ENCODE measurements at places on chromosomes 6 and 20.

GRCh38 chr6:91352878-91353277, 766.0 kb upstream of the MAP3K7 start:
- DNase-seq: no peak

DNA sequence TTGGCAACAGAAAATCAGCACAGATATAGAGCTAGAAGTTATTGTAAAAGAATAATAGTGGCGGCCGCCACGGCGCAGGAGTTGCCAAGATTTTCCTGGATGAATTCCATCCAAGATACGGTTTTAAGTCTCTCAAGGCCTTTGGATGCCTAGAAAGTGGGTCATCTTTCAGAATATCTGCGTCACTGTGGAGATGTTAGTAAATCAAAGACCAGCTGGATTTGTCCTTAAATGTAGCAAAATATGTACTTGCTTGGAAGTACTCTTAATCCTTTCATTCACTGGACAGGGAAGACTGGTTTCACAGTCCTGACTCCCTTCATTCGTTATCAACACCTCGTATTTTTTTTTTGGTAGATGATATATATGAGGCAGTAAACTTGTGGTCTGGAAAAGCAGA, 83.0 kb downstream of the SLC22A3 start:
- DNase-seq: no peak

DNA sequence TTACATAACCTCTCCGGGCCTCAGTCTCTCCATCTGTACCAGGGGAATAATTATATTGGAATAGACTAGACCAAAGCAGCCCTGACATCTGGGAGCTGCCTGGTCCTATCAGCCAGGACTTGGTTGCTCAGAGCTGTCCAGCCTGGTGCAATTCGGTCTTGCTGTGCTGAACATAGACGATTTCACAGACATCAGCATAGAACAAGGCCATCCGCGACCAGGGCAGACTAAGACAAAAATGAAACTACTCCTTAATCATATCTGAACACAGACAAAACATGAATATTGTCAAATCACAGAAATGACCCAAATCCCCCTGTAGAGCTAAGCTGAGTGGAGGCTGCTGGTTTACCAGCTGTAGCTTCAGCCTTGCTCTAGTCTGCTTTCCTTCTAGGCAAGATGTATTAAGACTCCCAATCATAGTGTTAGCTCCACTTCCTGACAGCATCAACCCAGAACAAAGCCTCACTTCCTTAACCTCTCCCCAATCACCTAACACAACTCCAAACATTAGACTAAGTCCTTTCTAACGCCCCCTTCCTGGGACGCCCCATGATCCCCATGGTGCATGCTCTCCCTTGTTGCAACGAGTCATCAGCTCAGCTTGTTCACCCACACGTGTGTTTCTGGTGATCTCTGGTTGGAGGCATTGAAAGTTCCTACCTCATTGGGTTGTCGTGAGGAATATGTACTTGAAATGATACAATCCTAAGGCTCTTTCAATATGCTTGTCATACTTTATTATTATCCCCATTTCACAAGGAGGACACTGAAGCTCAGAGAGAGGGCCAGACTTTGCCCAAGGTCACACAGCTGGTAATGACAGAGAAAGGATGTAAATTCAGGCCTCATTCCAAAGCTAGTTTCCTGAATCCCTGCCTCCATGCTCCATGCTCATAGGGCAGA, 3.5 kb upstream of the MAPK13 start:
- DNase-seq: no peak

- no peak for DNase-seq
These were observed 36.7 kb downstream of the HUS1B start for GRCh38 chr6:620166-620565.

DNA sequence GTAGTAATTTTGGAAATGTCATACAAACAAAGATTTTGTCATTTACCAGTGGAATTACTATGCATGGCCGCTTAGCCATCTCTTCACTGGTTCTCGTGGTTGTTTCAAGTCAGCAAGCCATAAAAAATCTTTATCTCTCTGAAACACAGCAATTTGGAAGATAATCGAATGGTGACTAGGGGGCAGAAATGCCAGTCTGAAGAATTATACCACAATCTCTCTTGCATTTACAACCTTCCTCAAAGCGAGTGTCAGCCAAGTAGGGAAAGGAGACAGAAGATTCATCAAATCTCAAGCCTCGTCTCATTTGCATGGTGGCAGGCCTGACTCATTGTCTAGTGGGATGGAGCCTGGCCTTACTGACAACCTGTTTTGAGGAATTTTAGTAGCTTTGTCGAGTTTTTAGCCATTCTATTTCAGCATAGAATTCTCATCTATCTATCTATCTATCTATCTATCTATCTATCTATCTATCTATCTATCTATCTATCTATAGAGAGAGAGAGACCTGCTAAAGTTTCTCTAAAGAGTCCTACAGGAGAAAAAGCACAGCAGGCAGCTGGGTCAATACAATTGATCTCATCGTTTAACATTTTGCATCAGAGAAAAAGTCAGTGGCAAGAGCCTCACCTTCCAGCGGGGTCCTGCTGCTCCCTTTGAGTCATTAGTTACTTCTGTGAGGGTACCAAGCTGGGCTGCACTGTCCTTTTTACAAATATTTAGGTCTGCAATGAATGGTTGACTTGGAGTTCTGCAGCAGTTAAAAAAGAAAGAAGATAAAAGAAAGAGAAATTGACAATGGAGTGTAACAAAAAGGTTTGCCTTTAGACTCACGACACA, 572.8 kb downstream of the TFAP2A start:
- DNase-seq: no peak

DNA sequence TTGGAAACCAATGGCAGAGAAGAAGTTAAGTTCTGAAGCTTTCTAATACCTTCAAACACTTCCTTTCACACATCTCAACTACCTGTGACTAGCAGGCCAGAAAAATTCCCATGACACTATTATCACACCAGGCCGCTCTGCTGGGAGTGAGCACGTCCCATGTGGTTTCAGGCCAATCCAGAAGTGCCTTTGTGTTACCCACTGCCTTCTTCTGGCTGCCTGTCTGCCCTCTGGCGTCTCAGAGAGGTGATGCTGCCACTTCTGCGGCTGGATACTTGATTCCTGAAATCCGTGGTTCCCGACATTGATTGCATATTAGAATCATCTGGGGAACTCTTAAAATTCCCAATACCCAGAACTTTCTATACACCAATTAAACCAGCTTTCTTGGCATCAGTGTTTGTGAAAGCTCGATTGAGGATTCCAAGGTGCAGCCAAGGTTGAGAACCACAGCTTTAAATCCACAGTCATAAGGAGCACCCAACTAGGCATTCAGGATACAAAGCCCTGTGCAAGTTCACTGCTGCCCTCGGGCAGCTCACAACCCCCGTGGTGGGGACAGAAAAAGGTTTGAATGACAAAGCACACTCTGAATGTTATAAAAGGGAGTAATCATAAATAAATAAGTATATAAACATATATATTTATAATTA, 65.6 kb downstream of the STMND1 start:
- DNase-seq: peak; percentile 25

GRCh38 chr6:112044856-112045255, 9.0 kb upstream of the CCN6 start:
- DNase-seq: no peak

DNA sequence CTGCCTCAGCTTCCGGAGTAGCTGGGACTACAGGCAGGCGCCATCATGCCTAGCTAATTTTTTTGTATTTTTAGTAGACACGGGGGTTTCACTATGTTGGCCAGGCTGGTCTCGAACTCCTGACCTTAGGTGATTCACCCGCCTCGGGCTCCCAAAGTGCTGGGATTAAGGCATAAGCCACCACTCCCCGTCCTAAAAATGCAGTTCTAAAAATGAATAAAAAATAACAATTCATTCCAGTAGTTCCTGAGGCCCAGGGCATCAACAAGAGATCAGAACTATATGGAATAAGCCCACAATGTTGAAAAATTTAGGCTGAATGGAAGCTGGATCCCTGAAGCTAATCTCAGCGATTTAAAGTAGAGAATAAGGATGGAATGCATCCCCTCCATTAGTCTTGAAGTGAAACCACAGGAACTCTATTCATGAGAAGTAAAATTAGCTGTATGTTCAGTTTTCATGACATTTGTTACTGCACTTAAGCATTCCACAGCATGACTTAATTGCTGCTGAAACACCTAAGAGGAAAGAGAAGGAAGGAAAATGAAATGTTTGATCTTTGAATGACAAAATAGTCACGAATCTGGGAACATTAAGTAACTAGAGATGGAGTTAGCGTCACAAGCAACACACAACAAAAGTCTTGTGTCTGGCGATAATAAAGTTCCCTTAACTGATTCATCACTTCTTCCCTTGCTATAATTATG, 80.4 kb upstream of the RIPOR2 start:
- no peak for DNase-seq

- no peak for DNase-seq
These were observed 184.1 kb downstream of the MBOAT1 start for GRCh38 chr6:20028143-20028542.

DNA sequence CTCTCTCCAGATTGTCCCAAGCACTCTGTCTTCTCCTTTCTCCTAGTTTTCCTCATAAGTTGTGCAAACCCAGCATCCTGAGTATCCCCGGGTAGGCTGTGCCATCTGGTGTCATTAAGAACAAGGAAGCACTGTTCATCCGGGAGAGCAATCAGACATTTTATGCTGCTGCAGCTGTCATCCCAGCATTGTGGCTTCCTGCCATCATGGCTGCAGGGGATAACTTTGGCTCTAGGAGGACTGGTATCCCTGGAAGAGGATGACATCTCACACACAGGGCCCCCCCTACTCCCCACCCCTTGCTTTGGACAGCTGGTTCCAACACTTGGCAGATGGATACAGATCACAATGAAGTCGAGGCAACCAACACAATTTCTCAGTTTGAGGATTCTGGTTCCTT, 1195.1 kb upstream of the MAP3K7 start:
- DNase-seq: peak; percentile 49

- DNase-seq: no peak
These were observed 19.5 kb upstream of the FAM8A1 start for GRCh38 chr6:17580518-17581048.

DNA sequence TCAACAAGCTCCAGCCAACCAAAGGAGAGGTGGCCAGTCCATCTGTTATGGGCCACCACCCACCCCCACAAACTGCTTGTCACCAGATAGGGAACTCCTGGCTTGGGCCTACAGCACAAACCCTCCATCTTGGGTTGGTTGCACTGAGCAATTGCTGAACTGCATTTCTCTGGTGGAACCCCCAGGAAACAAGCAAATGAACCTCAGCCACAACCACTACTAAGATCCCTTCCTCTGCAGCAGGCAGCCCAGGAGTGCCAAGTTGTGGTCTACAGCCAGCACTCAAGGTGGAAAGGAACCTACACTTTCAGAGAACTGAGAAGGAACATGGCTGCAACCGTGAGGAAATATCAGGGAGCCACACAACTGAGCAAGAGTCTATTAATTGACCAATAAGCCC, 171.6 kb downstream of the TMEM200A start:
- DNase-seq: no peak

- no peak for DNase-seq
These were observed 1015.1 kb downstream of the EPHA7 start for GRCh38 chr6:92404281-92404680.

DNA sequence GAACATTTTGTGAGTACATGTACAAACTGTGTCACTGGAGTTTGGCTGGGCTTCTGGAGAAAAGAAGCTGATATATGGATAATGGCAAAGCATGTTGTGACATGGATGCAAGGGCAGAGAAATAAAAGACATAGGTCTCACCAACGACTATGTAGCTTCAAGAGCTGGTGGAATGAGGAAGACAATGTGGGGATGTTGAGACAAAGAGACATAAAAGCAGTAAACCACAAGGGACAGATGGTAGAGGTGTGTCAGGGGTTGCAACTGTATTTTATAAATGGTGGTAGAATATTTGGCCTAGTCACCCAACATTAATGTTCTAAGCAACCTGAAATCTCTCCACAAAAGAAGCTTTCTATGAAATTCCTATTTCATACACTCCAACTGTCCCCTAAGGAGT, 199.0 kb downstream of the KCNQ5 start:
- no peak for DNase-seq

DNA sequence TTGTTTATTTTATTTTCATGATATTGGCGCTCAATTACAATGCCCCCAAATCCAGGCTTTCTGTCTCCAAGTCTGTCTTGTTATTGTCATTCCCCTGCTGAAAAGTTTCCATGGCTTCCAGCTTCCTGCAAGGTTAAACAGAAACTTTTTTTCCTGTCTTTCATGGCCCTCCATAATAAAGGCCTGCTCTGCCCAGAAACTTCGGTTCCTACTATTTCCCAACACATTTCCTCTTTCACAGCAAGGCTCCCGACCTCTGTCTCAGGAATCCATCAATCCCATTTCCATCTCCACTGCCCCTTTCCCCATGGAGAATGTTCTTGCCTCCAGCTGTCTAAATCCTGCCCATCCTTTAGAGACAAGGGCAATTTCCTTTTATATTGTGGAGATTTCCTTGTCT, 365.2 kb upstream of the JARID2 start:
- DNase-seq: no peak

GRCh38 chr6:104754788-104755409, 104.8 kb downstream of the HACE1 start:
- no peak for DNase-seq

GRCh38 chr6:162154001-162154400, 573.6 kb downstream of the PRKN start:
- no peak for DNase-seq

- DNase-seq: no peak
These were observed 12.3 kb upstream of the CBFA2T2 start for GRCh38 chr20:33477386-33478234.

- DNase-seq: no peak
These were observed 21.9 kb upstream of the TULP1 start for GRCh38 chr6:35534407-35535170.

DNA sequence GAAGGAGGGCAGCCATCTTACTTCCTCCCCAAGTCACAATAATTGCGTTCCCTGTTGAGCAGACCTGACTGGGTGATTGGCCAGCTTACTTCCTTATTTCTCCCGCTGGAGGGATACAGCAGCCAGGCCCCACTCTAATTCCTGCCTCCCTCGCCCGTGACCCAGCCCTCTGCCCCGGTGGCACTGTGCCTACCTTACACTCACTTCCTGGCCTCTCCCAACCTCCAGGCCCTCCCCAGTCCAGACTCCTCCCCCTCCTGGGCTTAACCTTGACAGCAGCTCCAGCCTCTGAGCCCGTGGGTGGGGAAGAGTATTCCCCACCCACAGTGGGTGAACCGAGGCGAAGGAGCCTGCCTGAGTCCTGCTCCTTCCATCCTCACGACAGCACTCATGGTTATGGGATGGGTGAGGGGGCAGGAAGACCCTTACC, 3.0 kb downstream of the BAK1 start:
- DNase-seq: no peak

DNA sequence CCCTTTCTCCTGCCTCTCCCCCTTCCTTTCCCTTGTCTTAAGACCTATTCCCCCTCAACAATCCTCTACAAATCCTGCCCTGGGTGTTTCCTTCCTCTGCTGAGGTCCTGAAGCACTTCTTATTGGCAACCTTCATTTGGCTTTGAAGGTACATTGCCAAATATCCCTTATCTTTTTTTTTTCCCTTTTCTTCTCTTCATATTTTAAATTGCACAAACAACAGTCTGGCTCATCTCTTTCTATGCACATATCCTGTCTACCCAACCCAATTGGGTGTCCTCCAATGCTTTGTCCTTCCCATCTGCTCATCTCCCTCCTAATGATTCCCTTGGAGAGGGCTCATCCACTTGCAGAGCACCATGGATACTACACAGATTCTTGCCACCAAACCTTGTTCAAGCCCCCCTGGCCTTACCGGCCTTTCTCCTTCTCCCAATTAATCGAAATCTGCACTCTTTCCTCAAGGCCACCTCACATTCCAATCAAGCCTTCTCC, 537.9 kb upstream of the JARID2 start:
- no peak for DNase-seq

- no peak for DNase-seq
These were observed 110.5 kb downstream of the IRF4 start for GRCh38 chr6:501891-502601.

Data from foreskin melanocyte (primary cell).